ENCODE measurements at places on chromosomes 5 and 9.
A peak's percentile ranks its signal among the peaks of the same experiment; 100 is the strongest.

GRCh38 chr9:35871545-35871944 is 1.3 kb upstream of the OR13J1 start:
- peak; percentile 93 for DNase-seq

DNA sequence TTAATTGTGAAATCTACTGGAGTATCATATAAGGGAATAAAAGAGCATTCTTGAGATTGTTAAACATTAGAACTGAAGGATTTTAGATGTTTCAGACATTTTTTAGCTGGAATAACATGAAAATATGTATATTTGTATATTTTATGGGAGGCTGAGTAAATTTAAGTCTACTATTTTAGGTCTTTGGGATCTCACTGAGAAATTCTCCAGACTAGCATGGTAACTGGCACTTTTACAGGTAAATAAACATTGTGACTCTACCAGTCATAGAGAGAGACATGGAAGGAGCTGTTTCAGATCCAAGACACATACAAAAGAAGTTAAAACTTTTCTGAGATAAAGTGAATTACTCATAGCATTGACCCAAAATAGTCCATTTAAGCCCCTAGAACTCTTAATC is 59.4 kb downstream of the NDUFAF2 start:
- DNase-seq = no peak

- peak; percentile 91 for DNase-seq
Observed at GRCh38 chr5:142246258-142246657, 78.6 kb downstream of the SPRY4 start.

DNA sequence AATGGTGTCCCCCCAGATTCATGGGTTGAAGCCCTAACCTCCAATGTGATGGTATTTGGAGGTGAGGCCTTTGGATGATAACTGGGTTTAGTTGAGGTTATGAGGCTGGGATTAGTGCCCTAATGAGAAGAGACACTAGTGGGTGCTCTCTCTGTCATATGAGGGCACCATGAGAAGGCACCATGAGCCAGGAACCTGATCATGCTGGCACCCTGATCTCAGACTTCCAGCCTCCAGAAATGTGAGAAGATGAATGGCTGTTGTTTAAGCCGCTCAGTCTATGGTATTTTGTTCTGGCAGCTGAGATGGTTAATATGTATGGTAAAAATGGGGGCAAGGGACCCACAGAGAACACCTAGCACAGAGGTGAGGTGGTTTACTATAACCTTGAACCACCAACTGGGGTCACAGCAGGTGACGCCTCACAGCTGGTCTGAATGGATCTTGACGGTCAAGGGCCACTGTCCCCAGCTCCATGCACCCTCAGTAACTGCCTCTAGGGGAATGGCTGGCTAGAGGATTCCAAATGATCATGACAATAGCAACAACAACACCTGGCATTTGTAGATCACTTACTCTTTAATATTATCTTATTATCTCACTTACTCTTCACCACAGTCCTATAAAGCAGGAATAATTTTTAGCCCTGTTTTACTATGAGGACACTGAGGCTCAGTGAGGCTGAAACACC is 57.1 kb downstream of the FOXI1 start:
- DNase-seq = no peak

GRCh38 chr5:73393611-73394489 is 54.7 kb downstream of the FOXD1 start:
- peak; percentile 38 for DNase-seq

GRCh38 chr9:93920131-93920800 is 34.9 kb downstream of the BARX1 start:
- no peak for DNase-seq

DNA sequence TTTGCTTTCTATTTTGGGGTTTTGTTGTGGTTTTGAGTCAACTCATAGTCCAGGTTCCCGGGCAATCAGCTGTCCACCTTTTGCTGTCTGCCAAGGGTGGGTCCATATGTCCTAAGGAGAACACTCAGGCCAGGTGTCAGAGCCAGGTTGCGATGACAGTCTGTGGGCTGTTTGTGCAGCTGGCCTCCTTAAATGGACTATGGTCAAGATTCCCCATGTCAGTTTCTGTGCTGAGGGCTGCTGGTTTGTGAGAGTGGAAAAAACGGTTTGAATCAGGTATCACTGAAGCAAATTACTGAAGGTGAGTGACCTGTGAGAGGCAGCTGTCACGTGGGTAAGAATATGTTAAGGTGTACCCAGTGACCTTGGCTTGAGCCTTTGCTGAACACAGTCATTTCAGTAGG is 33.0 kb downstream of the SNX30 start:
- no peak for DNase-seq

GRCh38 chr9:3962971-3963642 is 336.8 kb downstream of the GLIS3 start:
- peak; percentile 95 for DNase-seq

- DNase-seq = peak; percentile 62
Observed at GRCh38 chr9:114504341-114505186, 709 bp downstream of the WHRN start.

- DNase-seq = no peak
Observed at GRCh38 chr9:131432050-131432449, 38.2 kb downstream of the PRRC2B start.

DNA sequence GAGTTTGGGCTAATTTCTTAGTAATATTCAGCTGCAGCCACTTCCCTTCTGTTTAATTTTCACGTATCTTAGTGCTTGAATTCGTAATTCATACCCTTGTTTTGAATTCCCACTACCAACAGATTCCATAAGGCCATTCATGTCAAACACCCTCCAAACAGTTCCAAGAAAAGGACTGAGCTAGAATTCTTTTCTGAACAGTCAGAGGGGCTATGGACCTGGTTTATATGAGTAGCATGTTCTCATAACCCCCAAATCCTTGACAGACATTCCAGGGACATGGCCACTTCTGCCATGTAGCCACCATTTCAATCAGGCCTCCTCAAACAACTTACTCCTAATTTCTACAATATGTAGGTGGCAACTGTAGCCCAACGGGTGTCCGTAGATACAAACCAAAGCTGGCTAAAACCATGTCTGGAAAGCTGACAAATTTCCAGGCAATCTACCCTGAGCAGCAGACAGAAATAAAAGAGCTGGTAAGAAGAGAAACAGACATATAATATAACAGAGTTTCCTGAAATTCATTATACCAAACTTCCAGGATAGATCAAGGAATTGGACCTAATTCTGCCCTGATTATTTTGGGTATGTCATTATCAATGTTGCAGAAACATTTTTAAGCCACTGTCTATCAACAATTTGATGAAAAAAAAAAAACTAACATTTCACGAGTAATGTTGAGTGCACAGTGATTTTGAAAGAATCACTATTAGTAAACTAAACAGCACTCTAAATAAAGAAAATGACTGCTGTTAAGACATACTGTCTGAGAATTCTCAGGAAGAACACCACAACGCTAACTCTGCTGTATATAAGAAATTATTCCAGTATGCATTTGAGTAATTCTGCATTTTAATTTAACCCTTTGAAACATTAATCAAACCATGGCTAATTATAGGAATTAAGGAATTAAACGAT is 40.7 kb downstream of the EBF1 start:
- DNase-seq = no peak

- DNase-seq = no peak
Observed at GRCh38 chr5:99379187-99379586, 450.4 kb upstream of the CHD1 start.

DNA sequence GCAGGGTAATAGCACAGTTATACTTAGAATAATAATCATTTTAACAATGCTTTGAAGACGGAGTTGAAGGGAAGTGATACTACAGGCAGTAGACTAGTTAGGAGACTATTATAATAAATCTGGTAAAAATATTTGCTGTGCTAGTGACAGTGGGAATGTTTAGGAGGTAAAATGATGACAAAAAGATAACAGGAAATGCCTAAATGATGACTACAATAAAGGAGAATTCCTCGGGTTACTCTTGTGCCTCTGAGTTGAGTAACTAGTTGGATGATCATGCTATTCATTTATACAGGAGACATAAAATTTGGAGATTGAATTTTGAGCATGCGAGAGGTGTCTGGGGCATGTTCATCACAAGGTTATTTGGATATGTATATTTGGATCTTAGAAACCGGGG is 32.2 kb upstream of the PAM start:
- peak; percentile 80 for DNase-seq

DNA sequence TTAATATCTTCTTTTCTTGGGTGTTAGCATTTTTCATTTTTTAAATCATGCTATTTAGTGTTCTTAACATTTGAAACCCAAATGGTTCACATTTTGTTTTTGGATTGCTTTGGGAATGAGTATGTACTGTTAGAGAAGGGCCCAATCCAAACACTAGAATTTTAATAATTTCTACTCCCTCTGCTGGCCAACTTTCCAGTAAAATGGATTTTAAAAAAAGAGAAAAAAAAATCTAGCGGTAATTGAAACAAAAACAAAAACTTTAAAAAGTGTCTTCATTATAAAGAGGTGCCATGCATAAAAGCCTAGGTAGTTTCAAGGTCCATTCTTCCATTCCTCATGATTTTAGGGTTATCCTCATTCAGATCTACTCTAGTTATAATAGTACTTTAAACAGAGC is 32.1 kb upstream of the RICTOR start:
- peak; percentile 23 for DNase-seq

- DNase-seq = no peak
Observed at GRCh38 chr9:135330307-135330631, 149.3 kb upstream of the PPP1R26 start.

GRCh38 chr5:175214152-175214551 is 229.8 kb downstream of the DRD1 start:
- peak; percentile 98 for DNase-seq

DNA sequence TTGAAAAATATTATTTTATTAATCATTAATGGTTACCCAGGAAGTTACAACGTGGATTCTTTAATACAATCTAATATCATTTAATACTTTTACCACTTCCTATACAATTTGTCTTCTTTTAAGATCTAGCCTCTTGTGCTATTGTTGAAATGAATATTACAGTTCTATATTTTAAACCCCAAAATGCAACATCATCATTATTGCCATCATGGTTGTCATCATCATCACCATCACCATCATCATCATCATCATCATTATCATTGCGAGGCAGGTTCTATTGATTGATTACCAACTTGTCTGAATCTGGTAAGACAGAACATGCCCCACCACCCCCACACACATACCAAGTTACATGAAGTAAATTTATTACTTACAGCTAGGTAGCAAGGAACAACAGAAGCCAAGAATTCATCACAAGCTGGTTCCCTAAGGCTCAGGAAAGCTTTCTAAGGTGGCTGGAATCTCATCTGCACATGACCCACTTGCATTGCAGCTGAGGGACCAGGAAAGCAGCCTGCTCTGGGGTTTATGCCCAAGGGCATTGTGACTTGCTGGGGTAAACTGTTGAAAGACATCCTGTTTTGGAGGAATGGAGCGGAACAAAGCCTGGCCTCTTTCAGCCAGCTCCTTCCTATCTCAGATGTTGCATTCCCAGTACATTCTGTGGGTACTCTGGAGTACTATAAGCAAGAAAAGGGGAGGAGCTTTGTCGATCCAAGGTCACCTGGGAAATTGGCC is 418.1 kb downstream of the PRR16 start:
- DNase-seq = no peak

GRCh38 chr9:75186767-75187380 is 98.6 kb downstream of the OSTF1 start:
- peak; percentile 35 for DNase-seq

DNA sequence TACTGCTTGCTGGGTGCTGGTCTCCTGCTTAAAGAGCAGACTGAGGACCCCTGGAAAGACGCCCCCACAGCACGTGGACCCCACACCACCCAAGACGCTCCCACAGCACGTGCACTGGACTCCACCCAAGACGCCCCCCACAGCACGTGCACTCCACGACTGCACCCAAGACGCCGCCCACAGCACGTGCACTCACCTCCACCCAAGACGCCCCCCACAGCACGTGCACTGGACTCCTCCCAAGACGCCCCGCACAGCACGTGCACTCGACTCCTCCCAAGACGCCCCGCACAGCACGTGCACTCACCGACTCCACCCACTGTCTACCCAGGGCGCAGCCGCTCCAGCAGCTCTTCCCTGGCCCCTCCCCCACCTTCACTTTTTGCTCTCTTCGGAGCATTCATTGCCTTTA is 50.5 kb downstream of the EHMT1 start:
- DNase-seq = no peak

DNA sequence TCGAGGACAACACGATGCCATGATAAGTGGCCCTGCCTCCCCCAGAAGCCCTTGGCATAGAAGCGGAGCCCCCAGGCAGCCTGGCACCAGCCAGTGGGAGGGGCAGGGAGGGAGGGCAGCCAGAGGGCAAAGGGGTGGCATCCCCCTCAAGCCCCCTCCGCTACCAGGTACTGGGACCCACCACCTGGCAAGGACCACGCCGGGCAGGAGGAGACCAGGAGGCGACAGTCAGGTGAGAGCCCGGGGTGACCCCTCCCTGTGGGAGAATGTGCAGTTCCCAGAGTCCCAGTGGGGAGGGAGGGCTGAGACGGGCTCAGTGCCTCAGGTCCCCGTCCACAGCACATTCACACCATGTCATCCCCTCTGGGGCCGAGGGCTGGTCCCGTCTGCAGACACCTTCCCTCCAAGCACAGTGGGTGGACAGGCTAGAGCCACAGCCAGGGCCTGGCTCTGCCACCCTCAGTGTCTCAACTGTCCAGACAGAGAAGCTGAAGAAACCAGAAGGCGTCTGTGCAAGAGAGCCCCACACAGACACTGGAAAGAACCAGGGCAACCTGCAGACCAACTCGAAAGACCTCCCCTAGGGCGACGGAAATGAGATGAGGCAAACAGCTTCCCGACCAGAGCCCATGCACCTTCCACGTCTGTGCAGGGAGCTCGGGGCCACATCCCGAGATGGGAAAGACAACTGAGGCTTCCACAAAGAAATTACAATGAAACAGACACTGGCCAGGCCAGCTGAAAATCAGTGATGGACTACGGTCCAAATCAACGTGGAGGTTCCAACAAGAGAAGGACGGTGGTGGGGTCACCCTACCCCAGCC is 11.1 kb downstream of the BRD3 start:
- no peak for DNase-seq

GRCh38 chr5:96329886-96330529 is 103.0 kb downstream of the PCSK1 start:
- DNase-seq = peak; percentile 52

- no peak for DNase-seq
Observed at GRCh38 chr9:86924206-86924605, 23.1 kb downstream of the GAS1 start.

- DNase-seq = no peak
Observed at GRCh38 chr9:8876303-8876702, 1076.7 kb upstream of the DMAC1 start.

- DNase-seq = peak; percentile 69
Observed at GRCh38 chr9:88388203-88388885, at the start of gene SPIN1. SPIN1 (plus strand) TSS chr9:88388444; CDS start chr9:88426540, 38,096 bp downstream.

- no peak for DNase-seq
Observed at GRCh38 chr9:3733039-3733408, 207.2 kb upstream of the RFX3 start.

- DNase-seq = peak; percentile 24
Observed at GRCh38 chr5:9596171-9596780, 33.9 kb downstream of the TAS2R1 start.

DNA sequence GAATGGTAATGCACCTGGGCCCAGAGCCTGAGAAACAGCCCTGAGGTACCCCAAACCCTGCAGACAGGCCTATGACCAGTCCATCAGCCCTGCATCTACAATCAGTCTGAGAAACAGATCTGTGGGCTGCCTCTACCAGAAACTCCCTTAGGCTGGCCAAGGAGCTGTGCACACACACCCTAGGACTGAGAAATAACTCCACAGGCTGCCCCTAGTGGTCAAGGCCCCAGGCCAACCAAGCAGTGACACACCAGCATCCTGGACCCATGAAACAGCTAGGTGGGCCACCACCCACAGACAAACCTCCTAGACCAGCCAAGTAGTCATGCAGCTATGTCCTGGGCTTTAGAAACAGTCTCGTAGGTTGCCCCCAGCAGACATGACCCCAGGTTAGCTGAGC is 253.6 kb upstream of the VLDLR start:
- no peak for DNase-seq
